Effector memory CD4-positive, alpha-beta T cell (primary cell): ENCODE measurements at places on chromosomes 13 and 19.

DNA sequence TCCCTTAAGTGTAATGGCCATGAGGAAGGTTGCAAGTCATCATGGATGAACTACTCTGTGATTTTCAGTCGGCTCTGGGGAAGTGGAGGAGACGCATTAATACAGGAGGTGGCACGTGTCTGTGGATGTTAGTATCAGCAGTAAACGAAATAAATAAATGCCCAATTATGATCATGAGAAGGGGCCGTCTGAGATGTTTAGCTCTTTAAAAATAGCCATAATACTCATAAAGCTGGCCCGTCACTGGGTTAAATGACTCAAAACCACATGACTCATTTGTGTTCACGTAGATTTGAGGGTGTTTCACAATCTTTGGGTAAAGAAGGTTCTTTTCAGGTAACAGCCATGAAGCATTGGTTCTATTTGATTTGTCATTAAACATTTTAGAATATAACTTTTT, 620.6 kb downstream of the GPC6 start:
- H3K4me3 ChIP-seq, result no peak overlapping the region
- no peaks in the 10 kb centered on the region for H3K27me3 ChIP-seq
- no peak overlapping the region for H3K27ac ChIP-seq
- no peaks in the 10 kb centered on the region for H3K36me3 ChIP-seq

GRCh38 chr13:28754698-28755545, 36.2 kb upstream of the SLC46A3 start:
- no peak overlapping the region for H3K27ac ChIP-seq
- no peaks in the 10 kb centered on the region for H3K27me3 ChIP-seq
- H3K4me3 ChIP-seq, result peak overlapping the region; percentile 19
- H3K36me3 ChIP-seq, result no peaks in the 10 kb centered on the region

DNA sequence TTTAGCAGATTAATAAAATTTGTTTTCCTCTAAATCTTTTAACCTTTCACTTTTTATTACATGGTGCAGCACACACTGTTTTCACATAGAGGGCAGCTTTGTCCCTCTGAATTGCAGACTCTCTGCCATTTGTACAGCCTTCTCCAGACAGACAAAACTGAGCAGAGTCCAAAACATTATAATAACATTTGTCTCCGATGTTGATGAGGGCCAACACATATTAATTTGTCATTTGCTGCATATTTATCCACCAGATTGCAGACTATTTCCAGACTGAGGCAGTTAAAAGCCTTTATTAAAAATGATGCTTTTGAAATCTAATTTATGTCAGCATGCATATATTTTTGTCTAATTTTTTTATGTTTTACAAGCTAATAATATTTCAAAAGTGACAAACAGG, 1251.9 kb upstream of the SLC10A2 start:
- H3K27me3 ChIP-seq, result no peaks in the 10 kb centered on the region
- H3K27ac ChIP-seq, result no peak overlapping the region
- H3K4me3 ChIP-seq, result no peak overlapping the region
- H3K4me1 ChIP-seq, result no peaks in the 10 kb centered on the region
- DNase-seq, result no peak

GRCh38 chr13:20969182-20969581, 66.6 kb upstream of the XPO4 start:
- H3K4me1 ChIP-seq, result no peaks in the 10 kb centered on the region
- H3K36me3 ChIP-seq, result no peaks in the 10 kb centered on the region
- no peak overlapping the region for H3K27ac ChIP-seq

DNA sequence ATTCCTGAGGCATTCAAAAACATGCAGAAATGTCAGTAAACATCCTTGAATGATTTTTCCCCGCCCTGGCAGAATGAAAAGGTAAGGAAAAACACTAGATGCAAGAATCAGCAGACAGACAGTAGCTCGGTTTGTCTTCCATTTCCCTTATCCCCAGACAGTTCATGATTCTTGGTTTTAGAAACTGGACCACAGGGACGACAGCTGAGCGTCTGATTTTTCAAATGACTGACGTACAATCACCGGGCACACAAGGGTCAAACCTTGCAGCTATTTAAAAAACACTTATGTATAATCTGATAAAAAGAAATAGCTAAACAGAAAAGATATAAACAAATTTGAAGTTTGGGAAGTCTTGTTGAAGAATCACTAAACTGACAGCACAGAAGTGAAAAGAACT, 47.1 kb downstream of the DCLK1 start:
- no peak for DNase-seq
- no peaks in the 10 kb centered on the region for H3K27me3 ChIP-seq
- no peaks in the 10 kb centered on the region for H3K4me1 ChIP-seq
- H3K36me3 ChIP-seq, result no peaks in the 10 kb centered on the region
- no peak overlapping the region for H3K4me3 ChIP-seq

GRCh38 chr19:54416695-54417491, 1.6 kb downstream of the TTYH1 start:
- no peaks in the 10 kb centered on the region for H3K36me3 ChIP-seq
- H3K27ac ChIP-seq, result no peak overlapping the region
- H3K27me3 ChIP-seq, result peaks cover 29% of the 10 kb centered on the region

DNA sequence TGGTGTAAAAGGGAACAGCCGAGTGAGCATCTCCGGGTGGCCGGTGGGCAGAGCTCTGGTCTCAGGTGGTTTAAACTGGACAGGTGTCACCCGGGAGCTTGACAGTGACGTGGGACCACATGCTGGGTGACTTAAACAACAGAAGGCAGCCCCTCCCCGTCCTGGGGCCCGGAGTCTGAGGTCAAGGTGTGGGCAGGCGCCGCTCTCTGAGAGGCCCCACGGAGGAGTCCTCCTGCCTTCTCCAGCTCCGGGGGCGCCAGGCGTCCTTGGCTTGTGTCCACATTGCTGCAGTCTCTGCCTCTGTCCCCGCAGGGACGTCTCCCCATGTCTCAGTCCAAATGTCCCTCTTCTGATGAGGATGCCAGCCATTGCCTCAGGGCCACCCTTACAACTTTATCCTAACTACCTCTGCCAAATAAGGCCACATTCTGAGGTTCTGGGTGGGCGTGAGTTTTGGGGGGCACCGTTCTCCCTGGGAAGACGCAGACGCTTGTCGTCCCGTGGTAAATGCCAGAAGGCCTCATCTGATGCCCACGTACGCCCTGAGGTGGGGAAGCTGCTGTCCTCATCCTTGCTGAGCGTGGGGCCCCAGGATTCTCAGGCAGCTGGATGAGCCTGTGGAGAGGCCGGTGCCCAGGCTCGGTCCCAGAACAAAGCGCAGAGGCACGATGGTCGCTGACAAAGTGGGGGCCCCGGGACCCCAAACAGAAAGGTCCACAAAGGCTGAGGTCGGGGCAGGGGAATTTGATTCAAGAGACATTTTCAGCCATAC, 12.9 kb downstream of the GZMM start:
- DNase-seq, result no peak
- H3K36me3 ChIP-seq, result no peaks in the 10 kb centered on the region
- no peaks in the 10 kb centered on the region for H3K4me1 ChIP-seq
- no peak overlapping the region for H3K4me3 ChIP-seq

DNA sequence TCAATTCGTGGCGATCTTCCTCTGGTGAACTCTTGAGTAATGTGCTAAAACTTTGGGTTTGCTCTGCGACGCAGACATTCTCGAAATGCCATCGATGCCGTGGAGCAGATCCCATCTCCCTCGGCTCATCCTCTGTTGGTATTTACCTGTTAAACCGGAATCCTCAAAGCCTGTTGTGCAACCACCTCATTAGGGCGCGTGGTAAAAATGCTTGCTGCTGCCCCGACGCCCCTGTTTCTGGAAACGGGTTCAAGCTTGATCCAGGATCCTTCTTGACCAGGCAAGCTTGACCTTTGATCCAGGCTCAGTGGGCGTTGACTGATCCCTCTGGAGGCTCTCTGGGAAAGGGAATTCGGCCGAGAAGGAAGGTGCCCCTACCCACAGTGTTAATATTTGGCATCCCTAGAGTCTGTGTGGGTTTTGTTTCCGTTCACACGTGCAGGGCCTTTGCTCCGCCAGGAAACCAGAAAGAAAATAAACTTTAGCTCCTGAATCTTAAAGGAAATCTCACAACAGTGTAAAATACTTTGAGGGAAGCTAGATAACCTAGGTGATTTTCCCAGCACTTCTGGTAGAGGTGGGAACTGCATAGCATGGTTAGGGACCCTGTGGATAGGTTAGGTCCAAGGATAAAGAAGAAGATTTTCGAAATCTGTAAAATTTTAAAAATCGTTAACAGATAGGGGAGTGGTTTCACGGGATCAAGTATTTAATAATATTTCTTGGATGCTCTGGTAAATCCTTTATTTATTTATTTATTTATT, 1.1 kb downstream of the LSM14A start:
- no peaks in the 10 kb centered on the region for H3K36me3 ChIP-seq
- H3K27me3 ChIP-seq, result no peaks in the 10 kb centered on the region

DNA sequence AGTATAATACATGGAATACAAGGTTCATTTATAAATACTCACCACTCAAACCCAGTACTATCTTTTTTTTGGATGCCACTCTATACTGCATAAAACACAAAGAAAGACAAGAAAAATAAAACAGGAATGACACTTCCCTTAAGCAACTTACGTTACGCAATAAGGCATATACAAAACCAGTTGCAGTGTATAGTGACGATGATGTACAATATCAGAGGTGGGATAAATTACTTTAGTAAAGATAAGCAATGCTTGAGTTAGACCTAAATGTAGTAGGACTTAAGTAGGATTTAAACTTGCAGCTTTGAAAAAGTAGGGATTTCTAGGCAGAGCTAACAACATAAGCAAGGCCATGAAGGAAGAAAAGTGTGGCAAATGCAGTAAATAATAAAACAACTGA, 374.9 kb downstream of the SPRY2 start:
- no peak for DNase-seq
- no peaks in the 10 kb centered on the region for H3K36me3 ChIP-seq
- H3K4me3 ChIP-seq, result no peak overlapping the region
- H3K27me3 ChIP-seq, result no peaks in the 10 kb centered on the region
- H3K27ac ChIP-seq, result no peak overlapping the region

DNA sequence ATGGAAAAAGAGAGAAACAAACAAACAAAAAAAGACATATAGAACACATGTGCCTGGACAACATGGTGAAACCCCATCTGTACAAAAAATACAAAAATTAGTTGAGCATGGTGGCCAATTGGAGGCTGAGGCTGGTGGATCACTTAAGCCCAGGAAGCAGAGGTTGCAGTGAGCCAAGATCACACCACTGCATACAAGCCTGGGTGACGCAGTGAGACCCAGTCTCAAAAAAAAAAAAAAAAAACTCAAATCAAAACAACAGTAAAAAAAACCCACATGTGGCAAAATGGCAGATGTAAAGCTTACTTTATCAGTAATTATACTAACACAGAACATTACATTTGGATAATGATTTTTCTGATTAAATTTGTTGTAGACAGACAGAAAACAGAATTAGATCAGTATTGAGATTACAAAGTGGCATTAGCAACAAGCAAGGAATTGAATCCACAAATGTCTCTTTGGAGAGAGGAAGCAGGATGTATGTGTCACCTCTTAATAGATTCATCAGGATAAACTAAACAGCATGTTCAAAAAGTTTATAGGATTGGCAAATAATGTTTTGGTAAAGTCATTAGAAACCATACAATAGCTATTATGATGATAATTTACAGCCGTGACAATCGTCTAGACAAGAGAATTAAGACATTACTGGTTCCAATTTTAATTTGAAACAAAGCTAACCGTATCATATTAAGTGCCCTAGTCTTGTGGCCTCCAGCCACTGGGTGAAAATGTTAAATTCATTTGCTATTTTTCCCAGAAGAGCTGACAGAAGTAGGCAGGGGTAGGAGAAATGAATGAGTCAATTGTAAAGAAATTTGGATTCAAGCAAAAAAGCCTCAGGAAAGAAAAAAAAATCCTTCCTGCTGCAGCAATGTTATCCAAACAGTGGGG, 206.0 kb downstream of the FGF14 start:
- H3K27ac ChIP-seq, result no peak overlapping the region
- H3K4me3 ChIP-seq, result no peak overlapping the region
- DNase-seq, result no peak
- H3K4me1 ChIP-seq, result no peaks in the 10 kb centered on the region
- no peaks in the 10 kb centered on the region for H3K36me3 ChIP-seq

DNA sequence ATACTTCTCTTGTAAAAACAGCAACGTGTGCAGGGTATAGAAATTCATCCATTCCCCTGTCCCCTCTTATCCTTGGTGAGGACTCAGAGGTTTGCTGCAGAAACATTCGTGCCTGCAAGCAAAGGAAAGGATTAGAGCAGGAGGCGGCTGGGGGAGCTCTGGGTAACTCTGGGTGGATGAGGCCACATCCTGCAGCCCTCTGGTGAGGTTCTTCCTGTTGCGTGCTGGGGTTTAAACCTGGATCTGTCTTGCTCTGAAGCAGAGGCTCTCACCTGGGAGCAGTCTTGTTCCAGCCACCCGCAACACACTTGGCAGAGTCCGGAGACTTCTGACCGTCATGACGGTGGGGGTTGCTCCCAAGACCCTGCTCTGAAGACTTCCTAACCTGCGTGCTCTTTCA, 69.2 kb downstream of the ATP11A start:
- no peak for DNase-seq
- H3K4me3 ChIP-seq, result no peak overlapping the region
- H3K27me3 ChIP-seq, result no peaks in the 10 kb centered on the region
- peaks cover 3% of the 10 kb centered on the region for H3K36me3 ChIP-seq
- H3K4me1 ChIP-seq, result no peaks in the 10 kb centered on the region

DNA sequence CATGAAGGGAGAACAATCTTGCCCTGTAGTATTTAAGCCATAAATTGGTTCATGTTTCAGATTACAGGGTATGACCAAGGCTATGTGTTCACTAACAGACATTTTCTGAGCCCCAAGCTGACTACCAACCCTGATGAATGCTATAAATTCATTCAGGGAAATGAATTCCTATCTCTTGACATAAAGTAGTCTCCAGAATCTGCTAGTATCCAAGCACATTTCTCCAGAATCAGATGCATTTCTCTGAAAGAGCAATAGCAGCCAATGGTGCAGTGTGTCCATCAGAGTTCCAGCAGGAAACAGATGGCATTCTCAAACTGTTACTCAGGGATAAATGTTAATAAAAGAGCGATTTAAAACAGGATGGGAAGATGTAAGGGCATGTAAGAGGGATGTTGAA, 226.4 kb downstream of the COG6 start:
- H3K27me3 ChIP-seq, result no peaks in the 10 kb centered on the region
- H3K4me1 ChIP-seq, result no peaks in the 10 kb centered on the region
- no peaks in the 10 kb centered on the region for H3K36me3 ChIP-seq
- H3K27ac ChIP-seq, result no peak overlapping the region
